ENCODE measurements at places on chromosomes 2 and 18. TPM values are rescaled to one million over a fixed set of nuclear protein-coding genes. Genes with fewer than 3 reads are reported as not detected.

Gene APCDD1
- 0.51 TPM for polyA plus RNA-seq

Gene TXNL4A
- polyA plus RNA-seq, result 41.8 TPM

Gene HOXD10
- polyA plus RNA-seq, result not detected

Gene CDH2
- 14.2 TPM for polyA plus RNA-seq

Gene IL36G
- not detected for polyA plus RNA-seq

Gene EIPR1
- polyA plus RNA-seq, result 10.9 TPM

Gene RAX
- polyA plus RNA-seq, result not detected

Gene CPO
- 0.31 TPM for polyA plus RNA-seq

Gene NEURL3
- polyA plus RNA-seq, result 0.61 TPM

Gene SEMA4C
- 3.7 TPM for polyA plus RNA-seq

Gene DUSP2
- 0.99 TPM for polyA plus RNA-seq

Gene ABCB11
- polyA plus RNA-seq, result 33.1 TPM

Gene C2orf80
- not detected for polyA plus RNA-seq

All from liver (tissue), 10 donors.